Posterior vena cava (tissue), 2 donors: ENCODE measurements at places on chromosomes 1 and 21. TPM values are rescaled to one million over a fixed set of nuclear protein-coding genes. Genes with fewer than 3 reads are reported as not detected.

The S100A2 gene
- total RNA-seq, result 1.5 TPM

The LRRC71 gene
- total RNA-seq, result not detected

The NES gene
- 142 TPM for total RNA-seq

The VWA1 gene
- 59.8 TPM for total RNA-seq

The DYRK3 gene
- 8.4 TPM for total RNA-seq

The AKR7A2 gene
- total RNA-seq, result 29.9 TPM

The PKN2 gene
- total RNA-seq, result 37.4 TPM

The CFHR2 gene
- not detected for total RNA-seq

The FAM163A gene
- not detected for total RNA-seq

The CLCA1 gene
- not detected for total RNA-seq

The LIPI gene
- total RNA-seq, result not detected

The SPATA21 gene
- total RNA-seq, result not detected

The MAP3K7CL gene
- 17.1 TPM for total RNA-seq

The GPA33 gene
- not detected for total RNA-seq

The CHI3L1 gene
- total RNA-seq, result 30.3 TPM
